Fibroblast of lung (primary cell): ENCODE measurements at places on chromosomes 12 and 14. TPM values are rescaled to one million over a fixed set of nuclear protein-coding genes. Genes with fewer than 3 reads are reported as not detected.

The IL23A gene
- polyA plus RNA-seq: 0.12 TPM in 1 of 2 replicates, not detected in the other

The SAMD15 gene
- polyA plus RNA-seq: 0.69 and 1.1 TPM in 2 replicates

The ZNF891 gene
- 0.27 and 0.52 TPM in 2 replicates for polyA plus RNA-seq

The GNB3 gene
- polyA plus RNA-seq: 2.7 and 3.7 TPM in 2 replicates

DNA sequence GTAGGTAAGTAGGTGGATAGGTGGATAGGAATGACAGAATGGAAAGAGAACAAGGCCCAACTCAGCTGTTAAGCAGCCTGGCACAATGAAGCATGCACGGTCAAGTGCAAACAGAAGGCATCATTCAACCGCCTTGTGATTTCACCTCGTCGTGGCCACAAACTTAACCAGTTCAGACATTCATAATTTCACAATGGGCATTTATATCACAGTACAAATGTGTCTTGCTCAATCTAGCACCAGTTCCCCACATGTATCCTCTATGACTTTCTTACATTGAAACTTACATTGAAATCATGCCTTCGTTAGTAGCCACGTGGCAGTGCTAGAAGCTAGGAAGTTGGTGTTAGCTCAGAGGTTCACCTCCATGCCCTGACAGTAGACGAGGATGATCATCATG lies 207.5 kb downstream of the ETV6 start:
- no peak for DNase-seq

- DNase-seq: peak; percentile 72
These were observed 12.8 kb downstream of the LRCOL1 start for GRCh38 chr12:132597333-132598316.

The EXOC3L4 gene
- polyA plus RNA-seq: 0.18 and 0.39 TPM in 2 replicates

The CD163 gene
- polyA plus RNA-seq: 0.03 TPM in 1 of 2 replicates, not detected in the other

The CORO1C gene
- 542 and 773 TPM in 2 replicates for polyA plus RNA-seq

The ORAI1 gene
- 7.4 and 13.0 TPM in 2 replicates for polyA plus RNA-seq

DNA sequence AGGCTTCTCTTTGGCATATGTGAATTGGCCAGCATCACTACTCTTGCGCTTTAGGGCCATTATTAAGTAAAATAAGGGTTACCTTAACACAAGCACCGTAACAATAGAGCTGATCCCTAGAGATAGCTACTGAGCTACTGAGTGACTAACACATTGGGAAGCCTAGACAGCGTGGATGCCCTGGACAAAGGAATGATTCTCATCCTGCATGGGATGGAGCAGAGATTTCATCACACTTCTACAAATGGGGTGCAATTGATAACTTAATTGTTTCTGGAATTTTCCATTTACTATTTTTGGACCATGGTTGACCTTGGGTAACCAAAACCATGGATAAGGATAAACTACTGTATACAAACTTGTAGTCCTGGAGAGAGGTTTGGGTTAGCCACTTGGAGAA lies 57.1 kb downstream of the FBXO34 start:
- DNase-seq: peak; percentile 52

The PRKD1 gene
- 22.2 and 26.2 TPM in 2 replicates for polyA plus RNA-seq

GRCh38 chr12:65372574-65372973 lies 94.1 kb downstream of the MSRB3 start:
- no peak for DNase-seq

The GMFB gene
- polyA plus RNA-seq: 58.5 and 69.2 TPM in 2 replicates

GRCh38 chr12:130491421-130492357 lies 154.0 kb downstream of the PIWIL1 start:
- no peak for DNase-seq

The IL31 gene
- not detected in 2 replicates for polyA plus RNA-seq

The C12orf56 gene
- polyA plus RNA-seq: 0.10 and 1.1 TPM in 2 replicates
